Fibroblast of pulmonary artery (primary cell): ENCODE measurements at places on chromosomes 7 and 10.

DNA sequence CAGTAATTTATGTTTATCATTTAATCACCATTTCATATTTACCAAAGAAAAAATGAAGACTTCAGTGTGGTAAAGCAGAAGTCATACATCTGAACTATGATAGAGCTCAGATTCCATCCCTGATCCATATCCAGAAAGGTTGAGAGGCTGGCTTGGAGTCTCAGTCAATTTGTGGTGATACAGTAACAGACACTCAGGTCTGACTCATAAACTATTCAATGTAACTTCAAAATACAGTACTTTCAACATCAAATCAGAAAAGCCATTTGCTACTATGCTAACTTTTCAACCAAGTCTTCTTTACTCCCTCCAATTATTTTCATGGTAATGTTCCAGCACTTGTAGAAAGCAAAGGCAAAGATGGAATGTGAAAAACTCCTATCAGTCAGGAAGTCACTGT is 190.4 kb downstream of the HDAC9 start:
- no peak for DNase-seq

DNA sequence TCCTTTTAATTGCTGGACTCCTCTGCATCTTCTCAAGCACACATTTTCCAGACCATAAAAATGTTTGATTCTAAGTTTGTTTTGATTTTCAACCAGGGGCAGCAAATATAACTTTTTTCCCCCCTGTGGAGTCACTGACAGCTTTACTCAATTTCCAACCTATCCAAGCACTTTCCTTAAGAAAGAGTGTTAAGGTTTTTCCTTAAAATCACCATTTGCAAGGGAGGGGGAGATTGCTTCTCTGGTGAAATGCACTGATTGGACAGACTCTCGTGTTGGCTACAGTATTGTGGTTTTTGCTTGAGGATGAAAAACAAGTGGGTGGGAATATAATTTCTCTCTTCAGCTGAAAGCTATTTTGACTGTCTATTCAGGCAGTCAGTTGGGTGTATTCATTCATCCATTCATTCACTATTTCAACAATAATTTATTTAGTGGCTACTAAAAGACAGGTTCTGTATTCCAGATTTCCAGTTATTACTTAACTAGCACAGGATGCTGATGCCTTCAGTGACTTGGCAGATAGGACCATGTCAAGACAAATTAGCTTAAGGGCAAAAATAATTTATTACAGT is 146.3 kb downstream of the BAMBI start:
- DNase-seq: no peak

- DNase-seq: peak; percentile 10
Measured at GRCh38 chr7:92360387-92360786, 86.9 kb upstream of the GATAD1 start.

GRCh38 chr7:111080495-111081105 is 10.3 kb upstream of the LRRN3 start:
- no peak for DNase-seq

- DNase-seq: peak; percentile 44
Measured at GRCh38 chr7:27600247-27600646, 62.4 kb downstream of the HIBADH start.

DNA sequence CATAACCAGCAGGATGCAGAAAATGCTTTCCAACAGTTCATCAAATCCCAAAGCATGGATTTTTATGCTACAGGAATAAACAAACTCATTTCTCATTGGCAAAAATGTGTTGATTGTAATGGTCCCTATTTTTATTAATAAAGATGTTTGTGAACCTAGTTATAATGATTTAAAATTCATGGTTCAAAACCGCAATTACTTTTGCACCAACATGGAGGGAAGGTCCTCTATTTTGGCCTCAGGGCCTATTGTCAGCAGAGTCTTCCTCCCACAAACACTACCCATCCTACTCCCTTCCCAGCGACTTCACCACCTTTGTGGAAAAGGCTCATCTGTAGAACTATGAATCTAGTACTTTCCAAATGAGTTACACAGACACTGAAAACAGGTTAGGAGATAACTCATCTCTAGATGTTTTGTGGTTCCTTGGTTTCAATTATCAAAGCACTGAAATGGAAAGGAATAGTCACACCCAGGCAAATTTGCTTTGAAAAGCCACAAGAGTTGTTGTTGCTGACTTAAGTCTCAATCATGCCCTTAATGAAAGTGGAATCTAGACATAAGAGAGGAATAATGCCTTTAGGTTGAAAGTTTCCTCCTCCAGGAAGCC is 59.4 kb upstream of the FRMD4A start:
- no peak for DNase-seq

DNA sequence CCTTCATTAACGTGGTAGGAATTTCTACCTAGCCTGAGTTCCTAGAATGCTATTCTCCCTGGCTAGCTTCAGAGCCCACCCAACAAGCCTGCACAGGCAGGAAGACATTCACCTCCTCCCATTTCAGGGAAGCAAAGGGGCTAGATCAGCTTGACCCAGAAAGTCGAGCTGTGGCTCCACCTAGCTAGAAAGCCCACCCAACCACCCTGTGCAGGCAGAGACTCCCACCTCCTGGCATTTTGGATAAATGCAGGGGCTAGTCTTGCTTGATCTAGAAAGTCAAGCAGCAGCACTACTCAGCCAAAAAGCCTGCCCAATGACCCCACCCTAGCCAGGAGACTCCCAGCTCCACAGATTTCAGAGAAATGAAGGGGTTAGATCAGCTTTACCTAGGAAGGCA is 479.5 kb downstream of the SDK1 start:
- DNase-seq: no peak
